ENCODE measurements at places on chromosomes 16 and 17.
A peak's percentile ranks its signal among the peaks of the same experiment; 100 is the strongest.

DNA sequence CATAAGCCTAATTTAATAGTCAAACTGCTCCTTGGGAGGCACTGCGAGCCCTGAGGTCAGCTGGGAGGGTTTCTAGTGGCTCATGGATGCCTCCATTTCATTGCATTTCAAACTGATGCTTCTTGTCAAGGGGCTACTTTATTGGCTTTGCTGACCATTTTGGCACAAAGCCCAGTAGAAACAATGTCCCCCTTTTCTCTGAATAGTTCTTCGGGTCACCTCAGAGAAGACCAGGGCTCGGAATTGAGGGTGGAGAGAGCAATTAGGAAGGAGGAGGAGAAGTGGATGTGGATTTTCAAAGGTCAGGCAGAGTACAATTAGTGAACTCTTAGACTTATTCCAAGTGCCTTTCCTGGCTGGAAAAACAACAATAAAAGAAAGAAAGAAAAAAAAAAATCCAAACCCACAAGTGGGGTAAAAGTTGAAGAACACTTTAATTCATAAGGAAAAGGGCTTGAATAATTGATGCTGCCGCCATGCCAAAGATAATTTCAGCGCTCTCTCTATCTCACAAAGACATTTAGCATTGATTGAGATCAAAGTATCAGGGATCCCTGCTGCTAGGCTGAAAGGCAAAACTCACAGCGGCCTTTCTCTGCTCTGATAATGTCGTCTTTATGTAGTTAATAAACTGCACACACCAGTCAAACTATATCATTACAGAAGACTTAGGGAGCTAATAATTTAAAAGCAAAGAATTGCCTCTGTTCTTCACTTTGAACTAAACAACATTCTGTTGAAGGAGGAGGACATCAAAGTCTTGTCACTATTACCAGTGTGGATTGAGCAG is 122.7 kb downstream of the RGS9 start:
- no peak for DNase-seq

DNA sequence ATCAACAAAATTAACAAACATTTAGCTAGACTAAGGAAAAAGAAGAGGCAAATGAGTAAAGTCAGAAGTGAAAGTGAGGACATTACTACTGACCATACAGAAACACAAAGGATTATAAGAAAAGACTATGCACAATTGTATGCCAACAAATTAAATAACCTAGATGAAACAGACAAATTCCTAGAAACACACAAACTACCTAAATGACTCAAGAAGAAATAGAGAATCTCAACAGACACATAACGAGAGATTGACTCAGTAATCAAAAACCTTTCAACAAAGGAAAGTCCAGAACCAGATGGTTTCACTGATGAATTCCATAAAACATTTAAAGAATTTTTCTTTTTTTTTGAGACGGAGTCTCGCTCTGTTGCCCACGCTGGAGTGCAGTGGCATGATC is 35.7 kb upstream of the MYLK3 start:
- DNase-seq, result no peak

DNA sequence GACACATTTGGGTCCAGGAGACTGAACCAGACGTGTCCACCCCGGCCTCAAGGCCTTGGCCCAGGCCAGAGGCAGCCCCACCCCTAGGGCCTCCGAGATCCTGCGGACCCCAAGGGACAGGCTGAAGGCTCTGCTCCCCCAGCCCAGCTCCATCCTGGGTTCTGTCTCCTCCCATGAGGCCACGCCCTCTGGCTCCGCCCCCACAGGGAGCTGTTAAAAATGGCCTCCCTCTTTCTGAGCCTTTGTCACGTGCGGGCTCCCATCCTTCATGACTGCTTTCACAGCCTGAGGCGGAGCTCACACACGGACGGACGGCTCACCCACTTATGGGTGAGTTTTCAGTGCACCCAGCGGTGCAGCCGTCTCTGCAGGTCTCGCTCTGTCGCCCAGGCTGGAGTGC is 6.5 kb upstream of the CACNA1H start:
- DNase-seq, result no peak

DNA sequence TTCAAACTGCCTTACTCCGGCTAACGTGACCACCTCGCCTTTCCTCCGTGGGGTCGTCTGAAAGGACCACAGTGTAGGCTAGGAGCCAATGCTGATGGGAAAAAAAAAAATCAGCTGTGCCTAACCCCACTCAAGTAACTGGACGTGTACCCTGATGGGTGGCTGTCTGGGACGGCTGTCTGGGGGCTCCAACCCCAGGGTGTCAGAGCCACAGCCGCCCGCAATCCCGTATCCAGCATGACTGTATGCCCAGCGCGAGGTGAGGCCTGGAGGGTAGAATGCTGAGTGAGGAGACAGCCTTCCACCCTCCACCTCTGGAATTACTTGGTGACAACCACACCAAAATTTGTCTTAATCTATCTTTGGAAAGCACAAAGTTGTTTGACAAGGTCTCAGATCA is 2.8 kb downstream of the CSNK1D start:
- DNase-seq, result no peak

GRCh38 chr17:79159926-79160325 is 85.3 kb downstream of the ENGASE start:
- no peak for DNase-seq

GRCh38 chr17:55549140-55549539 is 37.9 kb upstream of the SMIM36 start:
- DNase-seq, result no peak

DNA sequence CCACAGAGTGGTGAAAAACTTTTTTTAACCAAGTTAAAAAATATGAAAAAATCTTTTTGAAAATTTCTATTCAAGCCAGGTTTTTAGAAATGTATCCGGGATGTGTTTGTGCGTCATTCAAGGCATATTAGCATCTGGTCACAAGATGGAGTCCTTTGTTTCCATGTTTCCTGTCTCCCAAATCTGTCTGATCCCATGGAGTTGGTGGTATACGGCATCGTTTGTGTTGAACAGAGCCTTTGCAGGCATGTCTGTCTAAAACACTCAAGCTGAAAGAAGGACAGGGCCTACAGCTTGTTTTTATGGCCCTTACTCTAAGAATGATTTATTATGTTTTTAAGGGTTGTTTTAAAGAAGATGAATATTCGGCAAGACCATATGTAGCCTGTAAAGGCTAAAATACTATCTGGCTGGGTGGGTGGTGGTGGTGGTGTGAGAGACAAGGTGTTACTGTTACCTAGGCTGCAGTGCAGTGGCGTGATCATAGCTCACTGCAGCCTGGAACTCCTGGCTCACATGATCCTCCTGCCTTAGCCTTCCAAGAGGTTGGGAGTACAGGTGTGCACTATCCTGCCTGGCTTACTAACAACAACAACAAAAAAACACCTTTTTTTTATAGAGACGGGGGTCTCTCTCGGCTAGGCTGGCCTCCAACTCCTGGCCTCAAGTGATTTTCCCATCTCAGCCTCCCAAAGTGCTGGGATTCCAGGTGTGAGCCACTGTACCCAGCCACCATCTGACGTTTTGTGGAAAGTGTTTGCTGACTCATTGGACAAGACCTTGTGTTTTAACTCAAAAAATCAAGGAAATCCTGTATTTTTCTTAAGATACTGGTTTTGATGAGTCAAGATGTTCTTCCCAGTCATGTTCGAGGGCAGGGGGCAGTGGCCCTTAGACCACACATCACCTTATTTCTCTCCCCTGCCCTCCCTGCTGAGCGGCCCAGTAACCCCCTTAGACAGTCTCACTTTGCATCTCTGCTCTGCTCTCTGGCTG is 52.2 kb downstream of the NDE1 start:
- DNase-seq, result no peak

- DNase-seq, result peak; percentile 62
Observed at GRCh38 chr16:81401035-81401950, 43.3 kb upstream of the CMIP start.

- no peak for DNase-seq
Observed at GRCh38 chr16:63822818-63823217, 1299.0 kb downstream of the CDH11 start.

DNA sequence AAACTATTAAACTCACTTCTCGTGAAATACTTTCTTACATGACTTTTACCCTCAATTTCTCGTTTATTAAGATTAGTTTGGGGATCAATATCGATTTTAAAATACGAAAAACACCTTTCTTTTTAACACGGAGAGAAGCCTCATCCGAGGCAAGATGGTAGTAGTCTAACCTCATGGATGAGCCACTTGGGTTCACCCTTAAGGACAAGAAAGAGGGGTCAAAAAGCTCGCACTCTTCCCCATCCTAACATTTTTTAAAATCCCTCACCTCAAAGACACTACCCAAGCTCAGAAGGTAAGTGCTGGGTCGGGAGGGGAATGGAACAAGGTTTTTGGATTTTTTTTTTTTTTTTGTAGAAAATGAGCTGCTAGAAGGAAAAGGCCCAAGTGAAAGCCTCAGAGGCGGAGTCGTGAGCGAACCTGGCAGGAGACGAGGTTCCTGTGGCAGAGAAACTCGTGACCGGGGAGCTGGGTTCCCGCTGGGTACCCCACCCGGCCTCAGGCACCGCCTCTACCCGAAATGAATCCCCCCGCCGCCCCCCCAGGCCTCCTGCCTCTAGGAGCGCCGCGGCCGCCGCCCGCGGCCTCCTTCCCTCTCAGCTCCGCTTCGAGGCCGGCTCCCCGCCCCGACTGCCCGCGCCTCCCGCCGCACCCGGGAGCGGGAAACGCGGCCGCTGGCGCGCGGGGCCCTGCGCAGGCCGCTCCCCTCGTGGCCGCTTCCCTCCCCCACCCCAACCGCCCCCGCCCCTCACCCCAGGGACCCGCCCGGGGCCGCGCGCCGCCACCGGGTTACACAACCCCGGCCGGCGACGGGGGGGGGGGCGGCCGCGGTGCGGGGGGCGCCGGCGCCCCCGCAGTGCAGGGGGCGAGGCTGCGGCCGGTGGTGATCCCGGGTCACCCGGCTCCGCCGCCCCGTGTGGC is 1.6 kb downstream of the NUFIP2 start:
- DNase-seq, result peak; percentile 37

- peak; percentile 53 for DNase-seq
Observed at GRCh38 chr16:70380248-70380918, 33.7 kb downstream of the DDX19A start.

- no peak for DNase-seq
Observed at GRCh38 chr16:67537270-67537635, 8.6 kb downstream of the RIPOR1 start.

DNA sequence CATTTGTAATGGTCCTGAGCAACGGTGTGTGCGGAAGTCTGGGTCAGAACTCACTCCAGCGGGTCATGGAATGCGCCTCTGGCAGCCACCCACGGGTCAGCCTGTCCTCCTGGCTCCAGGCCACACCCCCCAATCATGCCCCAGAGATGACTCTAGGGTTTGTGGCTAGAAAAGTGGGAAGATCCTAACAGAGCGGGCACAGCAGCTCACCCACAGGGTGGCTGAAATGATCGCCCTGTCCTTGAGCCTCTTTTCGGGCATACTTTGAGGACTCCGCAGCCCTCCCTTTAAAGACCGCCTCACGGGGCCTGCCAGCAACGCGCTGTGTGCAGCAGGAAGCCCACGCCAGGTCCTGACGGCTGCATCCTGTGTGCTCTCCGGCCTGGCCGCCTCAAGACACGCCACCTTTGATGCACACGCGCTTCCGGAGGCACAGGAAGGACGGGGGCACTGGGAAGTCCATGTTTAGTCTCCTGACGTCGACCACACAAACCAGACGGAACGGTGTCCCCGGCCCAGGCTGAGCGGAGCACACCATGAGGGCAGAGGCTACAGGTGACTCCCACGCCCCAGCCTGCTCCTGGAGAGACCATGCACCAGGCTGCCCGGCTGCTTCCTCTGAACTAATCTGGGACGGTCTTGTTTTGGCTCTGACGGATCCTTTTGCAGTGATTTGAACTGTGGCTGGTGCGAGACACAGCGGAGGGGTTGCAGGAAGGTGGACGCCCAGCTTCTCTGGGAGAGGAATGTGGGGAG is 92.9 kb downstream of the TBC1D16 start:
- DNase-seq, result no peak

DNA sequence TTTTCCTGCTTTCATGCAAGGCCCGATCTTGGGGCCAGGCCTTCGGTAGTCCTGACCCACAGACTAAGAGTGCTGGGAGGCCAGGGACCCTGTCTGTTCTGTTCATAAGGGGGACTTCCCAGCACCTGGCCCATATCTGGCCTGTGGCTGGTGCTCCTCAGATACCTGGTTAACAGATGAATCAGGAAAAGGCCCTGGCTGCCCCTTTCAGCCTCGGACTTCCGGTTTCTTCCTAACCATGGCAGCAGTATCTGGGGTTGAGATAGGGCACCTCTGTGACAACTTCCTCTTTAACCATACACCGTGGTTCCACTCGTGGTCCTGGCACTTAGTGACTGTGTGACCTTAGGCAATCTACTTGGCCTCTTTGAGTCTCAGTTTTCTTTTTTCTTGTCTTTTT is 18.4 kb downstream of the PLCG2 start:
- DNase-seq, result no peak

GRCh38 chr17:34771891-34772290 is 189.4 kb downstream of the CCT6B start:
- no peak for DNase-seq

- no peak for DNase-seq
Observed at GRCh38 chr16:29230671-29231096, 175.8 kb downstream of the NPIPB11 start.

GRCh38 chr17:80195671-80196529 is 24.2 kb downstream of the SGSH start:
- DNase-seq, result peak; percentile 49

GRCh38 chr16:60608971-60609370 is 1427.3 kb downstream of the CDH8 start:
- DNase-seq, result no peak

DNA sequence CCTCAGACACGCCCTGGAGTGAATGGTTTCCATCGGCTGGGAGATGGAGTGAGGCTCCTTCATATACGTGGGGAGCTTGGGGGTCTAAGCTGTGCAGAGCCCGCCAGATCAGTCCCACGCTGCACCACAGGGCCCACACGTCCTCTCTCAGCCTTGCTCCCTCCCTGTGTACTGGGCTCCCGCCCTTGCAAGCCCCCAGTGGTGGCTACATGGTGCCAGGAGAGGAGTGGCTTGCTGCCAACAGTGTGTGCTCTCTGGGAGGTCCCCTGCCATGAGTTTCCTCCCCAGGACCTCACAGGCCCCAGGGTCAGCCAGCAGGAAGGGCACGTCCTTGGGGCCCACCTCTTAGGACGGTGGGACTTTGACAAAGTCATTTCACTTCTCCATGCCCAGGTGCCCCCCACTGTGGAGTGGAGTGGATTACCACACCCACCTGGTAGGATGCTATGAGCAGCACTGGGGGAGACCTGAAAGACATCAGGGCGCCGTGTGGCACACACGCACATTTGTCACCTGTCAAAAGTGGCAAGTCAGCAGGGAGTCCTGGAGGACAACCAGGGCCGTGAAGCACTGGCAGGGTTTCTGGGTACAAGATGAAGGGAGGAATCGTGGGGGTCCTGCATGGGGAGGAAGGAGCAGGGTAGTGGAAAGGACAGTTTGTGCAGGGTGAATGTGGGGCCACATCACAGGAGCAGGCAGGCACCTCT is 13.7 kb downstream of the SLC5A10 start:
- DNase-seq, result no peak

DNA sequence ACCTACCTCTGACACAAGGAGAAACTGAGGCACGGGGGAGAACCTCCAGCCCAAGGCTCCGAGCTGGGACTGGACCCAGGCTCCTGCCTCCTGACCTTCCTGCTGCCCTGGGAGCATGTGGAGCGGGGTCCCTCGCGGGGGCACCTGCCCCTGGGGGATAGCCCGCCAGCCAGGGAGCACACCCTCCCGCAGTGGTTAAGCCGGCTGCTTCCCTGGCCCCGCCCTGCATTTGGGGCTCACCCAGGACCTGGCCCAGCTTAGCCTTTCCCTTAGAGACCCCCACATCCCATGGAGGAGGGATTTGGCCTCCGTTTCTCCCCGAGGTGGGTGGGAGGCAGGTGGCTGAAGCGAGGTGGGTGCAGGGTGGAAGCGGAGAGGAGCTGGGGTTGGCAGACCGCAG is 1.8 kb upstream of the CDH15 start:
- no peak for DNase-seq
